ENCODE measurements at places on chromosomes 3 and 15.

GRCh38 chr3:138072796-138073195, 42.6 kb downstream of the DZIP1L start:
- no peak for DNase-seq

- DNase-seq: no peak
These were observed 17.2 kb upstream of the DET1 start for GRCh38 chr15:88563638-88564037.

DNA sequence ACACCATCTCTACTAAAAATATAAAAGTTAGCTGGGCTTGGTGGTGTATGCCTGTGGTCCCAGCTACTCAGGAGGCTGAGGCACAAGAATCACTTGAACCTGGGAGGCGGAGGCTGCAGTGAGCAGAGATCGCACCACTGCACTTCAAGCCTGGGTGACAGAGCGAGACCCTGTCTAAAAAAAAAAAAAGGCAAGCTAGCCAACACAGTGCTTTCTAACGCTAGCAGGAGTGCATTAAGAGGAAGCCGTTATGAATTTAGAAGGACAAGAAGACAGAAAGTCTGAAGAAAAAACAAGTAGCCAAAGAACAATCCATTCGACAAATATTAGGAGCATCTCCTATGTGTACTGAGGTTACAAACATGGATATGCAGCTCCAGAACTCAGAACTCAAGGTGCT, 28.6 kb downstream of the BHLHE40 start:
- no peak for DNase-seq

GRCh38 chr3:177552051-177552450, 354.8 kb upstream of the TBL1XR1 start:
- no peak for DNase-seq

- DNase-seq: no peak
These were observed 62.4 kb downstream of the ZIC4 start for GRCh38 chr3:147343926-147344325.

DNA sequence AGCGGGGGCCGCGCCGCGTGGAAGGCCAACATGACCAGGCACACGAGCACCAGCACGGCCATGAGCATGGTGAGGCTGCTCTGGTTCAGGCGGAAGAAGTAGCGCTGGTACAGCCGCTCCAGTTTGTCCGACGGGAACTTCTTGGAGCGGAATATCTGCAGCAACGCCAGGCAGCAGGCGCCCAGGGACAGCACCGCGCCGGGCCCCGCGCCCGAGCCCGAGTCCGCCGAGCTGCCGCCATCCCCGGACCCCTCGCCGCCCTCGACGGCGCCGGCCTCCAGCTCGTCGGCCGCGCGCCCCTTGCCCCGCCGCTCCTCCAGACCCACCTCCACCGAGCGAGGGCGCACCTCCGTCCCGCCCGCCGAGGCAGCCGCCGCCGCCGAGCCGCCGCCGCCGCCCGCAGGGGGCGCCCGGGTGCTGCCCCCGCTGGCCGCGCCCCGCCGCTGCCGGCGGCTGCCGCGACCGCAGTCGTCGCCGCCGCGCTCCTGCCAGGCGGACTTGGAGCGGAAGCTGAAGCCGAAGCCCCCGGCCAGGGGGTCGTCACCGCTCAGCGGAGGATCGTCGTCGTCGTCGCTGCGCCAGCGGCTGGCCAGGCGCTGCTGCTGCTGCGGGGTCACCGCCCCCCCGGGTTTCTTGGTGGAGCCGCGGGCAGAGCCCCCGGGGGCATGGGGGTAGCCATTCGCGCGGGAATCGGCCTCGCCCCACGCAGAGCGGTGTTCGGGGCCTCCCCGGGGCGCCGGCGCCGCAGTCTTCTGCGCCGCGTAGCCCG, 957 bp downstream of the ADCY5 start:
- DNase-seq: peak; percentile 49

- no peak for DNase-seq
These were observed 32.2 kb downstream of the MCTP2 start for GRCh38 chr15:94263341-94264273.

GRCh38 chr15:42932833-42933515, 12.4 kb upstream of the TTBK2 start:
- no peak for DNase-seq

DNA sequence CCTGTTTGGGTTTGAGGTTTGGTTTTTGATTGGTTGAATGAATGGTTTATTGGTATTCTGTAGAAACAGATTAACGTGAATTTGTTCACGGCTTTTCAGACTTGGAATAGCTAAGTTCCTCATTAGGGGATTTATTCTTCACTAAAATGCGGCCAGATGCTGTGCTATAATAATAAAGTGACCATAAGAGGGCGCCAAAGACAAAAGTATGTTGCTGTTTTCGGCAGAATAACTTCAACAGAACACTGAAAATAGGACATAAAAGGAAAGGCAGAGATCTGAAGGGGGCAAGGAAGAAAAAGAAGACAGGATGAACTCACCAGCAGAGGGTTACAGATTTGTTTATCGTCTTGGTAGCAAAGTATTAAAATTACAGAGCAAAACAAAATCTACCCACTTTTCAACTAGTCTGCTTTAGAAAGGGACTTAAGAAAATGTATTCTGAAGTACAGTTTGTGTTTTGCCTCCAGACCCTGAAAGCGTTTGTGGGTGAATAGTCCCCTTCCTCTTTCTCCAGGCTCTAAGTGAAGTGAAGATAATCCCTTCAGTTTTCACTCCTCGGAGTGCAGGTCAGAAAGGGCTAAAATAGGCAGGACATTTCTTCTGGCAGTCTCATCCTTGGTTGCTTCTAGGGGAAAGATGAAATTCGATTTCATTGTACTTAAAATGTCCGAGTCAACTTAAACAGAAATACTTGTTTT, 147.6 kb downstream of the IL20RB start:
- peak; percentile 12 for DNase-seq

DNA sequence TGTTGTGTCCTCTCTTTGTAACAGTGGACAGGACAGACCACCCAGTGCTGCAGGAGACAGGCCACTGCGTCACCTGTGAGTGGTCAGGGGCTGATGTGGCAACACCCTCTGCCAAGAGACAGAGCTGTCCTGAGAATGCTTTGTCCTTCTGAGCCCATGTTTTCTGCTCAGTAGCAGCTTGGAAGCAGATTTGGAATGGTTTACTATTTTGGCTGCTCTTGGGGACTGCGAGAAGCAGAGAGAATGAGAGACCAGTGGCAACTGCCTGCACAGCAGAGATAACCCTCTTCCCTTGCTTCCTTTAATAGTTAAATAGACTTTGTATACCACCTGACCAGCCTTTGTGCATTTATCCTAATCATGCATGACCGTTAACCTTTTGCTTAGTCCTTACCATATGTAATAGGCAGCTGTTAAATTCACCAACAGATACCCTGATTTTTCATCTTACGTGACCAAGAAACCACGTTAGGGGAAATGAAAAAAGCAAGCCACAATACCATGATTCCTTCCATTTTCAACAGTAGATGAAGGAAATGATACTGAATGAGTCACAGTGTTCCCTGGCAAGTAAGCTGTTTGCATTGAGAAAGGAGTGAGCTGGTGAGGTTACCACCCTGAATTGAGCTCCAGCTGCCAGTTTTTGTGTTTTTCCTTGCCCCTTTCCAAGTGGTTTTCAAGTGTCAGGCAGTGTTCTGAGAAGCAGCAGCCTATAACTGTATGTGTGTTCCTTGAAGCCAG, 35.5 kb downstream of the B3GALNT1 start:
- DNase-seq: peak; percentile 30

- no peak for DNase-seq
These were observed 20.3 kb downstream of the NIT2 start for GRCh38 chr3:100354850-100355249.

- DNase-seq: no peak
These were observed 202.6 kb downstream of the UACA start for GRCh38 chr15:70560617-70561328.

GRCh38 chr15:64229129-64229724, 66.4 kb upstream of the PPIB start:
- DNase-seq: no peak

GRCh38 chr3:133294253-133294652, 105.6 kb upstream of the BFSP2 start:
- no peak for DNase-seq

DNA sequence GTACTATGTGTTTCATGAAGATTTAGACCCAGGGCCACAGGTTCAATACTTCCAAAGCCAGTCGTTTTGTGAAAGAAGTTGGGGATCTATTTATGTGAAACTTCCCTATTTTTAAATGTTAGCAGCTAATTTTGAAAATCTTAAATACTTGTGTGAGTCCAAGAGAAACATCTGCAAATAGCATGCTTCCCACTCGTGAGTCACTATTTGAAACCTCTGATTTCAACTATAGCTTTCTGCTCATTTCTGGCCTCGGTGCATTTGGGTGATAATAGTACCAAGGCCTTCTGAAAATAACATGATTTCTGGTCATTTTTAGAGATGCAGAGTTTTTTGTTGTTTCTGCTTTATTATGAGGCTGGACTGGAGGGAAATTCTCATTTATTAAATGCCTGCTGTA, 110.0 kb downstream of the OPA1 start:
- no peak for DNase-seq

GRCh38 chr3:53753518-53754183, 92.6 kb downstream of the CHDH start:
- DNase-seq: no peak

- DNase-seq: no peak
These were observed 188.9 kb upstream of the SYNPR start for GRCh38 chr3:63089007-63089750.

DNA sequence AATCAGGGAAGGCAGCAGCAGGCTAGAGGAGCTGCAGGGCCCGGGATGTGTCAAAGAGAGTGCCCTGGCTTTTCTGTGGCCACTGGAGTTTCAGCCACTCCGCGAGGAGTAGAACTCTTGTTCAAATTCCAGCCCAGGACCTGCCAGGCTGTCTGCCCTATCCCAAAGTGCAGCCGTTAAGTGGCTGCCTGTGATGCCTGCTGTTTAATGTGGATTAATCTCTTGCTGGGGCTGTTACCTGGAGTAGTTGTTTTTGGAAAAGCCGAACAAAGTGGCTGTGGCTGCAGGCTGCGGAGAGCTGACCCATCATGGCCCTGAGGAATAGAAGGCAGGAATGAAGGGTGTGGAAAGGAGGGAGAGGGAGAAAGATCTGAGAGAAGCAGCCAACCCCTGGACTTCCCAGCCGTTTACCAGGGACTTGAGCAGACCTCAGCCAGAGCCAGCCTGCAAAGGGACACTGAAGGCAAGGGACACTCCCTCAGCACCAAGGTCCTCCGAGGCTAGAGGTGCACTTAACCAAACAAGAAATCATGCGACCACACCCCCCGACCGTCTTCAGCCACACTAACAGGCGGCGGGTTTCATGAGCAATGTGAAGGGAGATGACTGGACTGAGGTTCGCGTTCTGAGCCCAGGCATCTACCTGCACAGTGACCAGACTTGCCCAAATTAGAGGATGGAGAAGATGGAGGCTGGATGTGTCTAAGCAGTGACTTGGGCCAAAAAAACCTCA, 4.7 kb downstream of the CDAN1 start:
- DNase-seq: no peak

GRCh38 chr3:60528651-60529050, 722.6 kb downstream of the FHIT start:
- no peak for DNase-seq

DNA sequence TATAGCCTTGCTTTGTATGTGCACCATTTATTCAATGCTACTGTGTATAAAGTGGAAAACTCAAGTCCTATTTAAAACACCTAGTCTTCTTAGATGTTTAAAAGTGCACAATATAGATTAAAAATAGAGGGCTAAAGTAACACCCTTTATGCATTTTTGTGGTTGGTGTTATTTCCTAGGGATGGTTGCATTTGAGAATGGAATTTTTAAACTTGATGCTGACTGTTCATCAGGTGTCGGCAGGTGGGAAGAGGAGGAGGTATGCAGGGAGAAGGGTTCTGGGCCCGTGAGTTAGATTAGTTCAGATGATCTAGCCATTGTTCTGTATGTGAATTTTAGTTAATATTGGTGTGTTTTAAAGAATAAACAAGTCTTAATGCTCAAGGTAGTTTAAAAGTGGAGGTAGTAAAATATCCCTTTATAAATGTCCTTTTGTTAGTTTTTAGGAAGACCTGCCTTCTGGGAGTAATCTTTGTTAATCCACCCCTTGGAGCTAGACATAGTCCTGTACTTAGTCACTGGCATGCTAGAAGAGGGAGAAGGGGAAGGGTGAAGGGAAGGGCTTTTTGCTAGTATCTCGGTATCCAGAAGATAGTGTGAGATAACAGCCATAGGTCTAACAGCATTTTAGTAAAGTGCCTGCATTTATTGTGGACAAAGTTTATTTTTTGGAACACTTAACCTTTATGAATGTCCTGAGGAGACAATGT, 8.1 kb upstream of the SRPRB start:
- no peak for DNase-seq

DNA sequence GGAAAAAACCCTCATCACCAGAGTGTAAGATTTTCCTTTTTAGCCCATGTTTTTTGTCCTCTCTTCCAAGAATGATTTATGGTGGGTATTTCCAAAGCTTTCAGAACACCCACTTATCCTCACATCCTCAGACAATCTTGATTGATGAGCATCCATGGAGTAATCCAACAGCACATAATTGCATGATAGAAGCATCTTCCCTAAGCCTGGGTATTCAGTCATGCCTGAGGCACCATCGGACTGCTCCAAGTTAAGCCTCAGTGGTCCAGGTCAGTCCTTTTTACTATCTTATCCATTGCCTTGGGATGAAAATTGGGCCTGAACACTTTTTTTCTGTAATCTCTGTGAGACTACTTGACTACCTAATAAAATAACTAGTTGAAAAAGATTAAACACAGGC, 676.0 kb upstream of the SEMA6D start:
- no peak for DNase-seq

- DNase-seq: no peak
These were observed 701.9 kb downstream of the IGSF11 start for GRCh38 chr3:118332699-118333098.

DNA sequence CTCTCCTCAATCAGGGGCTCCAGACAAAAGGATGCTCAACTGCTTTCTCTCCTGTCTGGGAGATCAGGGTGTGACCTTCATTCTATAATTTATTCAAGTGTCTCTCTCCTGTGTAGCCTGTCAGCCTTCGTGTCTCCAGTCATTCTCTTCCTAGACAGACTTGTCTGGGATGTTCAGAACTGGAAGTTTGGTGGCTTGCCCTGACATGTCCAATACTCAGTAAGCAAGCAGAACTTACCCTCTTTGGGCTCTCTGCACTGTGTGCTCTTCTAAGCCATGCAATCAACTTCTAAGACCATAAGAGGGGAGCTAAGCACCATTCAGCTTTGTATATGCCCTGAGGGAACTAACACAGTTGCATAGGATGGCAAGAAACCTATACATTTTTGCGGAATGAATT, 14.1 kb downstream of the ACKR2 start:
- no peak for DNase-seq

DNA sequence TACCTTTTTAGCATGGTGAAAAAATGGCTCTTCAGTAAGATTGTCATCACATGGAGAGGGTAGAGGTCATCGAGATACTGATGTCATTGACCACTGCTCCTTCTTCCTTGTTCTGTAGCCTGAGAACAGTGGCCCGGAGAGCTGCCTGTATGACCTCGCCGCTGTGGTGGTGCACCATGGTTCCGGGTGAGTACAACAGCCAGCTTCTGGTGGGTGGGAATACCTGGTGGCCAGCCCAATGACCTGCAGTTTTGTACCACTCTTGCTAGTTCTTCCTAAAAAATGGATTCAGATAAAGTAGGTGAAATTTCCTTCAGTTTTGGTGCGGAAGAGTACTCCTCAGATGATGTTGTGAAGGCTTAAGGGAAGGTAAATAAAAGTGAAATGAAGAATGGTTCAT, 8.4 kb upstream of the FBXL22 start:
- DNase-seq: no peak

Data from head of caudate nucleus (tissue), 42 donors.